Activated CD4-positive, alpha-beta T cell treated with anti-CD3 and anti-CD28 coated beads, Interleukin-2, Interleukin-6, amounts not matched to agents 100 ng/mL and 50 ng/mL, durations not matched to agents 16 hours and 8 hours (primary cell): ENCODE measurements at places on chromosomes 4 and X.
A peak's percentile ranks its signal among the peaks of the same experiment; 100 is the strongest.

GRCh38 chr4:24599275-24599674, 14.9 kb upstream of the DHX15 start:
- DNase-seq: no peak

- no peak for DNase-seq
Measured at GRCh38 chr4:75325318-75325979, 188.8 kb downstream of the RCHY1 start.

- no peak for DNase-seq
Measured at GRCh38 chr4:101306764-101307615, 40.3 kb downstream of the PPP3CA start.

- DNase-seq: peak; percentile 78
Measured at GRCh38 chrX:66074920-66075879, 35.3 kb upstream of the VSIG4 start.

DNA sequence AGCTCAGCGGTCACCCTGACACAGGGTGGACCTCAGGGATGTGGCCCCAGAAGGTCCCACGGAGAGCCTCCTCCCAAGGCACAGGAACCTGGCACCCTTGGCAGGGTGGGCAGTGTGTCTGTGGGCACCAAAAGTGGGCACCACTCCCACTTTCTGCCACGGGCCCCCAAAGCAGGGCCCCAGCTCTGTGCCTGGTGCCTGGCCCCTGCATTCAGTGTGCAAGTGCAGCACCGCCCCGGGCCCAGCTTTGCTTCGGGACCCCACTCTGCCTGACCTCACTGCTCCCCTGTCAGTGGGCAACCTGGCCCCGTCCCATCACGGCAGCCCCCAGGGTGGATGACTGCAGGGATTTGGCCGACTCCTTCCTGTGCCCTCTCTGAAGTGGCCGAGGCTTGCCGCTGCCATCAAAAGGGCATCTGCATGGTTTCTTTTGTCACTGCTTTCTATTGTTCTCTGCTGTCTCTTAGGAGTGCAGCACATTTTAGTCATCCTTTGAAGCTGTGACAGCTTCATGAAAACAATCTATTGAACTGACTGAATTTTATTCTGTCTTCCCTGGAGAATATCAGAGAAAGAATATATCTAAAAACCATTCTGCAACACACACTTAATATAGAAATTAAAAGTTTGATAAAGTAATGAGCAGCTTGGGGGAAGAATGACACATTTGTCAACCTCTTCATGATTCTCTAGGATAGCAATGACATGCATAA, 302.4 kb downstream of the FAM47B start:
- DNase-seq: no peak

- no peak for DNase-seq
Measured at GRCh38 chr4:2432991-2433530, 14.3 kb downstream of the CFAP99 start.

DNA sequence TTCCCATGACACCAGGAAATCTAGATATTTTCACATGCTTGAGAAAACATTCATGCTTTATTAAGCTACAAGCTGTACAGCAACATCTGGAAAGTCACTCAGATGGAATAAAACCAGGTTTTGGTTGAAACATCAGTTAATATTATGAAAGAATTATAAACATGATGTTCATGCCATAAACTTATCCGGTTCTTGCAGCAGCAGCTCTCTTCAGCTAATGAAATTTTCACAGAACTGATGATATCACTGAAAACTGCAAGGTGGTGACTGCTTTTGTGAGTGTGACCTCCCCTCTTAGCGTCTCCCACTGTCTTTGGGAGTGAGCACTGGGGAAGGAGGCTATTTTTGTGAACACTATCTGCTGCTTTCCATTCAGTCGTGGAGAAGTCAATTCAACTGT, 56.9 kb downstream of the ARHGAP10 start:
- no peak for DNase-seq

DNA sequence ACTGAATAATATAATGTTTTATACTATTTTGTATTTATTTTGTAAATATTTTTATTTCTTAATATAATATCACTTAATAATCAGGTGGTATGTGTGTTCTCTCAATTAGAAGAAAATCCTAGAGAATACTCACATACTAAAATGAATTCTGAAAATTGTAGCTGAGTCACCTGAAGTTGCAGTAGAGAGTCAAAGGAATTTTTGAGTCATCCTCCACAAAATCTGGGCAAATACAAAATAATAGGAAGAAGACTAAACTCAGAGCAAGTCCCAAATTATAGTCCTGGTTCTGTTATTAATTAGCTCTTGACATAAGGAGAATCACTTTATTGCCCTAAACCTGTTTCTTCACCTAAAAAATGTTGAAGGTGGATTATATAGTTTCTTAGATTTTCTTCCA, 57.8 kb downstream of the SPATA4 start:
- no peak for DNase-seq

- no peak for DNase-seq
Measured at GRCh38 chr4:109465069-109465468, 31.5 kb downstream of the SEC24B start.
